ENCODE measurements at places on chromosomes 4 and X. TPM values are rescaled to one million over a fixed set of nuclear protein-coding genes. Genes with fewer than 3 reads are reported as not detected.

- H3K36me3 ChIP-seq, result no peaks in the 10 kb centered on the region
- no peak overlapping the region for H3K4me3 ChIP-seq
- no peak for DNase-seq
Measured at GRCh38 chr4:26670903-26671537, 87.1 kb downstream of the TBC1D19 start.

- H3K4me1 ChIP-seq, result no peaks in the 10 kb centered on the region
- no peaks in the 10 kb centered on the region for H3K36me3 ChIP-seq
Measured at GRCh38 chr4:56102601-56103000, 153.9 kb downstream of the CEP135 start.

DNA sequence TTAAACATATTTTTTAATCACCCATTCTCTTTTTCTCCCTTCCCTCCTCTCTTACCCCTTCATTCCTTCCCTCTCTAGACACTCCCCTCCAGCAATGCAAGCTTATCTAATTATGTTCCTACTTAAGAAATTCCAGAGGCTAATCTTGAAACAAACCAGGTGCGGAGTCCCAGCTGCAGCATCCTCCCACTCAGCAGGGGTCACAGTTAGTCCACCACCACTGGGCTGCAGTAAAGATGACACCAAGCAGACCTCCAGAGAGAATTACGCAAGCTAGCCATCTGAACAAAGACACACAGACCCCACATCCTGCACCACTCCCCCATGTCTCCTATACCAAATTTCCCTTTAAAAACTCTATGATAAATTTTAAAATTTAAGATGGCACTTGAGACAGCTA is 13.9 kb upstream of the SEC24B start:
- no peak overlapping the region for H3K4me3 ChIP-seq
- no peak for DNase-seq

TAF9B gene
- 13.9 TPM for total RNA-seq

GAGE2A gene
- total RNA-seq, result not detected

GSX2 gene
- not detected for total RNA-seq

Measured in CD4-positive, CD25-positive, alpha-beta regulatory T cell (primary cell).